ENCODE measurements at places on chromosomes 6 and 20.

DNA sequence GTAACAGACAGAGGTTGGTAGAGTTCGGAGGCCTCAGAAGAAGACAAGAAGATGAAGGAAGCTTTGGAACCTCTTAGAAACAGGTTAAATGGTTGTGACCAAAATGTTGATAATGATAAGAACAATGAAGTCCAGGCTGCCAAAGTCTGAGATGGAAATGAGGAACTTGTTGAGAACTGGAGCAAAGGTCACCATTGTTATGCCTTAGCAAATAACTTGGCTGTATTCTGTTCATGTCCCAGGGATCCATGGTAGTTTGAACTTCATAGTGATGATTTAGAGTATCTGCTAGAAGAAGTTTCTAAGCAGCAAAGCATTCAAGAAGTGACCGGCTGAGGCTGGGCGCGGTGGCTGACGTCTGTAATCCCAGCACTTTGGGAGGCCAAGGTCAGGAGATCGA is 11.1 kb upstream of the LSM14B start:
- no peak for DNase-seq

GRCh38 chr20:20010639-20011500 is 6.3 kb upstream of the NAA20 start:
- DNase-seq = peak; percentile 75

GRCh38 chr6:35282472-35282871 is 15.1 kb upstream of the DEF6 start:
- DNase-seq = no peak

GRCh38 chr6:101818051-101818450 is 424.5 kb downstream of the GRIK2 start:
- no peak for DNase-seq

DNA sequence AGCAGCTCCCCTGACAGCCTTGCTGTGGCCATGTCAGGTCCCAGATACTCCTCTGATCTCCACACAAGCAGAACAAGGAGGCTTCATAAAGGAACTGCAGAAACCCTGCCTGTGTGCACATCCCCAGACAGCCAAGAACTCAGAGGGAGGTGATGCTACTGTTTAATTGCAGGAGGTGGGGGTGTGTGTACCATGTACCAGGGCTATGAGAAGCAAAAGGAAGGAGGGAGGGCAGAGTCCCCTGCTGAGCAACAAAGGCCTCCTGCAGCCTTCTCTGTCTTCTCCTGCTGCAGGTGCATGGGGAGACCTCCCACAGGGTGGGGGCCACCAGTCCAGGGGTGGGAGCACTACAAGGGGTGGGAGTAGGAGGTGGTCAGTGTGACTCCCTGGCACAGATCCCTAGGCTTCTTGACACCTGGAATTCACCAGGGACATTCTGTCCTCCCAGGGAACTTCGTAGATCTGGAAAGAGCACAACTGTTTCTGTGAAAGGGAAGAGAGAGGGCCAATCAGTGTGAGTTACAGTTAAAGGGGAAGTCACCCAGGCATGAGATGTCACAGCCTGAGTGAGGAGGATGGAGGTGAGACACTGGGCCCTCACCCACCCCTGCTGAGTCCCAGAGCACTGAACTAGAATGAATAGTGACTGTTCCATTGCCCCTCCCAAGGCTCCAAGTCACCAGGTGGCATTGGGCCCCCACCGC is 2.8 kb downstream of the CST2 start:
- DNase-seq = no peak

GRCh38 chr6:87702589-87702945 is 534 bp upstream of the AKIRIN2 start:
- DNase-seq = no peak
